Fibroblast of skin of right biceps (primary cell): ENCODE measurements at places on chromosomes 5 and 9.

DNA sequence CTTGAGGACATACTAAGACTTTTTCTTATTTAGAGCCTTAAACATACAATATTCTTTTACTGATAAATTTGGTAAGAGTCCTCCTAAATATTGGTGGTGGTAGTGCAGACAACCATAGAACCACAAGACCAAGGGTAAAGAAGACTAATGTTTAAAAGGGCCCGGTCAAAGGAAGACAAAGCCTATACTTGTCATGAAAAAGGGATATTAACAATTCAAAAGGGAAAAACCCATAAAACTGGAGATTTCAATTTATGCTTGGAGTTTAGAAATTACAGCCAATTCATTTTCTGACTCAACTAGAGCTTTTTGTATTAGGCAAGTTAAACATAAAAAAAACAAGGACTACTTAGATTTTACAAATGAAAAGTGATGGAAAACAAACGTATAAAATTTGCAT lies 24.4 kb downstream of the FEM1C start:
- DNase-seq: no peak

GRCh38 chr5:61304590-61305381 lies 27.3 kb upstream of the ZSWIM6 start:
- peak; percentile 78 for DNase-seq

- DNase-seq: no peak
Measured at GRCh38 chr5:158777647-158778350, 321.9 kb downstream of the EBF1 start.

DNA sequence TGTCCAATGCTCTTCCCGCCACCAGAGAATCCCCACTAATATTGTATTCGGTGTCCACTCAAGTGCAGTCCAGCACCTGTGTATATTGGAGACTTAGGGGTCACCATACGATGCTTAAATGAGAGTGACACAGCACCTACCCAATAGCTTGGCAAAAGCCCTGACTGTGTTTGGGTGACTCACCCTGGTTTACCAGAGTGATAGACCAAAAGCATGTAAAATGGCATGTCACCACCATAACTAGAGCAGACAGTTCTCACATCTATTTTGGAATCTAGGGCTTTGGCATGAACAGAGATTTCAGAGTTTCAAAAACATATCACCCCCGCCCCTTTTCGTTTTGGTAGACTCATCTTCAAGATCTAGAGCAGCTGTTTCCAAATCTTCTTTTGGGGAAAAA lies 217.3 kb upstream of the RASEF start:
- peak; percentile 76 for DNase-seq

GRCh38 chr5:156981481-156981880 lies 18.5 kb upstream of the TIMD4 start:
- DNase-seq: no peak

- DNase-seq: no peak
Measured at GRCh38 chr5:139385061-139386049, 2.3 kb upstream of the SLC23A1 start.

- no peak for DNase-seq
Measured at GRCh38 chr9:28317745-28318144, 744.5 kb upstream of the C9orf72 start.

GRCh38 chr5:110702300-110702699 lies 24.2 kb downstream of the TMEM232 start:
- no peak for DNase-seq

DNA sequence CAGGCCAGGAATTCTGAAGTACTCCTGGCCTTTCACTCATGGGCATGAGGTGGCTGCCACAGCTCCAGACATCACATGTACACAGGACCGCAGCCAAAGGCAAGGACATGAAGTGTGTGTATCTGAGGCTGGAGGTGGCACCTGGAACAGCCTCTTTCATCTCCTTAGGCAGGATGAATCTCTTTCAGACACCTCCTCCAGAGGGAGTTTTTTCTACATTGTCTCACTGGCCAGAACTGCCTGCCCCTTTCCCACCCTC lies 142.8 kb downstream of the BARX1 start:
- no peak for DNase-seq

DNA sequence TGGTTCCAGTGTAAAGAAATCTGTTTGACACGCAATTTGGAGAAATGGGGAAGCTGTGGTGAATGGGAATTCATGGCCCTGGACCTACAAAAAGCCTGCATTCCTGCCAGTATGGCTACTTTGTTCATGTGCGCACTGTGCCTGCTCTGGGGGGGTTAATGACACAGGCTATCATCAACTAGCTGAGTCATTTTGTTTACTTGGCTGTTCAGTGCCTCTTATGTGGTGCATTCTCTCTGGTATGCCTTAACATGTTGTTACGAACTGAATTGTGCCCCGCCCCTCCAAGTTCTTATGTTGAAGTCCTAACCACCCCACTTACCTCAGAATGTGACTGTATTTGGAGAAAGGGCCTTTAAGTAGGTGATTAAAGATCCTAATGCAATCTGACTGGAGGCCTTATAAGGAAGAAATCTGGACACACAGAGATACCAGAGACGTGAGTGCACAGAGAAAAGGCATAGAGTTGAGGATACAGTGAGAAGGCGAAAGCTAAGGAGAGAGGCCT lies 20.4 kb upstream of the UBAP1 start:
- DNase-seq: peak; percentile 90

DNA sequence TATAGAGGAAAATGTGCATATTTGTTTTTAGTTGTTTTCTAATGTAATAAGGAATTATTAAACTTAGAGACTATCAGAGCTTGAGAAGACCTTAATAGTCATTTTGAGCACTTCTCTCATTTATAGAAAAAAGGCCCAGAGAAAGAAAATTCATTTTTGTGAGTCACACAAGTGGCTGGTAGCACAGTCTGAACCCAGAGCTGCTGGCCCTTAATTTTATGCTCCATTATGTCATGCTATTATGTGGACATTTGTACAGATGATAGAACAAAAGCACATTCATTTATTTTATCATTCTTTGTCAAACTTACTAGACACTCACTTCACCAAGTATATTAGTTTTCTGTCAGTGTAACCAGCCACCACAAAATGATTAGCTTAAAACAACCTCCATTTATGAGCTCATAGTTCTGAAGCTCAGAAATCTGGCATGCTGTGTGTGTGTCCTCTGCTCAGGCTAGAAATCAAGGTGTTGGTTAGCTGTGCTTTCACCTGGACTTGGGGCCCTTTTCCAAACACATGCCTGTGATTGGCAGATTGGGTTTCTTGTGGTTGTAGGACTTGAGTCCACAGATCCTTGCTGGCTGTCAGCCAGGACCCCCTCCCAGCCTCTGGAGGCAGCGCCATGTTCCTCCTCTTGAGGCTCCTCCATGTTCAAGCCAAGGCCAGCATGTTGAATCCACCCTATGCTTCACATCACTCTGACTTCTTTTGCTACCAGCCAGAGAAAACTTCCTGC lies 188.9 kb downstream of the ARHGAP26 start:
- no peak for DNase-seq

GRCh38 chr5:91416491-91416890 lies 33.4 kb upstream of the ARRDC3 start:
- DNase-seq: peak; percentile 20

DNA sequence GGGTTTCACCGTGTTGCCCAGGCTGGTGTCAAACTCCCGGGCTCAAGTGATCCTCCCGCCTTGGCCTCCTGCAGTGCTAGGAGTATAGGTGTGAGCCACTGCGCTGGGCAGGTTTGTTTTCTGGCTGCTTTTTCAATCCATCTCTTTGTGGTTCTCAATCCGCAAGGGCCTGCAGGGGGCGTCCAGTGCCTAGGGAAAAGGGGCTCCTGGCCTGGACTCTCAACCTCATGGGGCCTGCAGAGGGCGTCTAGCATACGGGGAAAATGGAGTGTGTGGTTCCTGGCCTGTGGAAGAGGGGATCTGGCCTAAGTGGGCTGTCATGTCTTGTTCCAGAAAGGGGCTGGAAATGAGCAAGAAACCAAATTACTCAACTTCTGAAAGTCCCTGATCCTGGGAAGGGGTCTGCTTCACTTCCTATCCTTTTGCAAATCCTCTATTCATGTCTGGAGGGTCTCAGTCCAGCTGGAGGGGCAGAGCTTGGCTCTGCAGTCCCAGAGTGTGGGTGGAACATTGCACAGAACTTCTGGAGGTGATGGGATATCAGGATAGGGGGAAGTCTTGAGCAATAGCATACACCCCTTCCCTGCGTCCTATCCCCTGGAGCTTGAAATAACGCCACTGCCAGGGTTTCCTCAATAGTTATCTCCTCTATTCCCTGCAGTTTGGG lies 12.7 kb upstream of the CCL27 start:
- peak; percentile 73 for DNase-seq

- DNase-seq: no peak
Measured at GRCh38 chr9:2616692-2617377, 4.8 kb upstream of the VLDLR start.

DNA sequence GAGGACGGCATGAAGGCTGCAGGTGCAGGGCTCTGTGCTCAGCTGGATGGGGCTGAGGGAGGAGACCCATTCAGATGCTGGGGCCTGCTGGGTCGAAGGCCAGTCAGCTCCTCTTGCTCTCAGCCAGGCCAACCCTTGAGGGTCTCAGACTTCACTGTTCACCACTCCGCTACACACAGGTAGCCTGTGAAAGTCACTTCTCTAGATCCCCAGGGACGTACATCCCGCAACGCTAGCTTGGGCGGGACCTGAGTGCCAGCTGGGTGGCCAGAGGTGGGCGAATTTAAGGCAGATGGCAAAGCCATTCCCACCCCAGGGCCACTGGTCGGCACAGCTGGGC lies 42.2 kb upstream of the FCN1 start:
- no peak for DNase-seq

DNA sequence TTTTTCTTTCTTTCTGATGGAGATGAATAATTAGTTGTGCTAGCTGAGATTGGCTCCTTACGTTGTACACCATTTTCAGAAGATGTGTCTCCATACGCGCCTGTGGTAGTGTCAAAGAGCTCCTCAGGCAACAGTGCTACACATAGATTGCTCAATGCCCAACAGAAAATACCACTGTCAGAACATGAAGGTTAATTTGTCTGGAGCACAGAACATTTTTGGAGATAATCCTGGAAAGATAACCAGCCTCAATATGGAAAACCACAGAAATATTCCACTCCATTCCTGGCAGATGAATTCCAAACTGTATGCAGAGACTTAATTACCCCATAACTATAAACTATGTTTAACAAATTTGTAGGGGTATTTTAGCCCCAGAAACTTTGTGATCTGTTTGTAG lies 233.6 kb downstream of the MARCHF11 start:
- DNase-seq: peak; percentile 63

- DNase-seq: no peak
Measured at GRCh38 chr5:122743261-122743660, 31.6 kb upstream of the SNX2 start.

DNA sequence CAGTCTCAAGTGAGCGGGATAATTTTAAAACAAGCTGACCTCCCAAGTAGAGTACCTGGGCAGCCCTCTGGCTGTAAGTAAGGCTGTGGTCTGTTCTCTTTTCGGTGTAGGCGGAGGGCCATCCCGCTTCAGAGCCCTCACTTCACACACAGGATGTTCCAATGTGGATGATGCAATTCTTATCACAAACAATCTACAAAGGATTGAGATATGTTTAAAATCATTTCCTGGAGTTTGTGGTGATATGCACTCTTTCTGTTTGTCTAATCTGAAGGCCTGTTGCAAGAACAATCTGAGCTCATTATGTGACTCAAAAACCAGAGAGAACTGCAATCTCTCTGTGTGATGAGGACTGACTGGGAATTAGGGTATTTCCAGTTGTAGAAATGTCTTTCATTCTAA lies 42.5 kb downstream of the ITGA2 start:
- peak; percentile 82 for DNase-seq

DNA sequence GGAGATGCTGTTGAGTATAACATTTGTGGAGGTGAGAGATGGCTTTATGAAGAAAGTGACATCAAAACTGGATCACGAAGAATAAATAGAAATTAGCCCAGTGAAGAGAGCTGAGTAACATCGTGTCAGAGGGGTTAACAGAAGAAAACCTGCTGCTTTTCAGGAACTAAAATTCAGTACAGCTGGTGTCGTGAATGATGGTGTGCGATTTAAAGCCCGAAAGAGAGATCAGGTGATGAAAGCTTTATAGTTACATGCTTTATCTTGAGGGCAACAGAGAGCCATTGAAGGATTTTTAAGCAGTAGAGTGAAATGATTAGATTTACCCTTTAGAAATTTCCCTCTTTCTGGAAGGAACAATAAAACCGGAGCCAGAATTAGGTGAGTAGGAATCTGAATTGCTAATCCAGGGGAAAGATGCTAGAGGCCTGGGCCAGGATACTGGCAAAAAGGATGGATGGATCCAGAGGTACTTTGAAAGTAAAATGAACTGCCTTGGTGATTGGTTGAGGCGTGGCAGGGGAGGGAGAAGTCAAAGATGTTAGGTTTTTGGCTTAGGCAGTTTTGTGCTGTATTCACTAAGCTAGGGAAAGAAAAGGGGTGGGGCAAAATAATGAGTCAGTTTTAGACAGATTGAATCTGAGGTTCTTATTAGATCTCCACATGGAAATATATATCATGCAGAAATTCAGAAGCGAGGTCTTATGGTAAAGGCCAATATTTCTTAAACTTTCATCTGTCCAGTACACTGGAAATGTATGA lies 3.4 kb downstream of the LRRC70 start:
- DNase-seq: no peak

DNA sequence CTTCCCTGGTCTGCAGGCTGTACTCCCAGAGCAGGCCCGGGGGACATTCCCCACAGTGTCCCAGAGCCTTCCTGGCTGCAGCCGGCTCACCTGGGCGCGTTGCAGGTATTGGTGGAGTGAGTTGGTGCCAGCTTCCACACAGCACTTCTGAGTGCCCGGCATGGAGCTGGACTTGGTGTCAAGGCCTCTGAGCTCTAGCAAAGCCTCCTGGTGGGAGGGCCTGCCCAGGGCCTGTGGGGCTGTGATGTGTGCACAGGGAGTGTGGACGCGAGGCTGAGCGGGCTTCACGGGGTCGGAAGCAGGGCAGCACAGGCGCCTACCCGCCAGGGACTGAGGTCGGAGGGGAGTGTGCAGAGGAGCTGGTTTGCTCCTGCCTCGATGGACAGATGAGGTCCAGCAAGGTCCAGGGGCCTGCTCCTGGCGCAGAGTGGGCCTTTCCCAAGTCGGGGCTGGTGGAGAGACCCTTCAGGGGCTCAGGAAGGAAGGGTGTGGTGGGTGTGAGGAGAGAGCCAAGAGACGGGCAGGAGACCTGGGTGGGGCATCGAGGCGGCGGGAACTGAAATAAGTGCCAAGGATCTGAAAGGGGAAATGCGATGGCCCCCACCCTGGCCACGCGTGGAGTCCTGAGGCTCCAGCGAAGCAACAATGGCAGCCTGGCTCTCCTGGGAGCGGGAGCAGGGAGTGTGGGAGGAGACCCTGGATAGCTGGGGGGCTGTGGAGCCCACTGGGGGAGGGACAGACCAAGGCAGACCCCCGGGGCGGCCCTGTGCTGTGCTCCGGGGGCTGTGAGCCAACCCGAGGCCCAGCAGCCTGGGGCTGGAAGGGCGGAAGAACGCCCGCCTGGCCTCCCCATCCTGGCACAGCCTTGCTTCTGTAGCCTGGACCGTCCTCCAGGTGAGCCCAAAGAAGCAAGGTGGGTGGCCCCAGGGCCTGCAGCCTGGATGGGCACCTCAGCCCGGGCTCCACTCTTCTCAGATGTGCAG lies 78.4 kb downstream of the RXRA start:
- no peak for DNase-seq

GRCh38 chr5:114249823-114250222 lies 112.0 kb upstream of the KCNN2 start:
- DNase-seq: peak; percentile 89
